ENCODE measurements at places on chromosomes 12 and 14. TPM values are rescaled to one million over a fixed set of nuclear protein-coding genes. Genes with fewer than 3 reads are reported as not detected.

SOAT2 gene
- total RNA-seq, result not detected

SAMD15 gene
- 0.76 TPM for total RNA-seq

DNA sequence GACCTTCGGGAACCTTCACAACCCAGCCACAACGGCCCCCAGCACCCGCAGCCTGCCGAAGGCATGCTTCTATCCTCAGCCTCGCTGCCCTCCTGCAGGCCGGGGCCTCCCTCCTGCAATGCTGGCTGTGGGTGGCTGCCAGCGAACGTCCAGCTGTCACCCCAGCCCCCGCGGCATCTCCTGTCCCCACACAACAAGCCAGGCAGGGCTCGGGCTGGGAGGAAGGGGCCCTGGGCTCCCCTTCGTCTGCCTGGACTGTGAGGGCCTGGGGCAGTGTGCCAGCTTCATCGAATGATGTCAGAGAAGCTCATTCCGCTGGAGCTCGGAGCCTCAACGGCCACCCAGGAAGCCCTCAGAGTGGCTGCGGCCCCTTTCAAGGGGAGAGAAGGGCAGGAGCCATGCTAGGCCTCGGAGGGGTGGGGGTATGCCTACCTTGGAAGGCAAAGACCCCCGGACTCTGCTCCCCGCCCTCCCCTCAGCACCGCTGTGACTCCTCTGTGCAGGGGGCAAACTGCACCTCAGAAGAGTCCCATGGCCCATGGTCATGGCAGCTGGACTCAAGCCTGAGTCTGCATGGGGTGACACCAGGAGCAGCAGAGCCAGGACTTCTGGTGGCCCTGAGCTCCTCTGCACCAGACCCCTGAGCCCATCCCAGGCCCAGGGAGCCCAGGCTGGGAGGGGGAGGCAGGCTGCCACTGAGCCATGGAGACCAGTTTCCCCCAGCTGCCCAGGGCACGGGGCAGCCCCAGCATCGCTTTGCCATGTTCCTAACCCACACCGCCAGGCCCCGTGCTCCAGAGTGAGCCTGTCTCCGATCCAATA, 24.7 kb upstream of the C14orf180 start:
- no peak for DNase-seq

GRCh38 chr12:8549381-8549780, 8.7 kb upstream of the CLEC4E start:
- DNase-seq, result no peak

GRCh38 chr14:80475074-80475473, 263.8 kb upstream of the DIO2 start:
- no peak for DNase-seq

DNA sequence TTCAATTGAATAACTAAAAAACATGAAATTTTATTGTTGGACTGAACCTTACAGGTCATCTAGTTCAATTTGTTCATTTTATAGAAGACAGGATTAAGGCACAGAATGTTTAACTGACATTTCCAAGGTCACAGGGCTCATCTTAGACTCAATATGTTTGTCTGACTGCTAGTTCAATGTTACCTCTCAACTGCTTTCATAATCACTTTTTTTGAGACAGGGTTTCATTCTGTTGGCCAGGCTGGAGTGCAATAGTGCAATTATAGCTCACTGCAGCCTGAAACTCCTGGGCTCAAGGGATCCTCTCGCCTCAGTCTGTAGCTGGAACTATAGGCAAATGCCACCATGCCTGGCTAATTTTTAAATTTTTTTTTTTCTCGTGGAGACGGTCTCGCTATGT, 24.4 kb upstream of the ITGA5 start:
- DNase-seq, result no peak

ADAMTS20 gene
- total RNA-seq, result 8.7 TPM

TMEM229B gene
- total RNA-seq, result 1.6 TPM
